ENCODE measurements at places on chromosomes 16 and 17. TPM values are rescaled to one million over a fixed set of nuclear protein-coding genes. Genes with fewer than 3 reads are reported as not detected.

- DNase-seq, result peak; percentile 57
Observed at GRCh38 chr16:85514598-85515318, 98.4 kb upstream of the GSE1 start.

DNA sequence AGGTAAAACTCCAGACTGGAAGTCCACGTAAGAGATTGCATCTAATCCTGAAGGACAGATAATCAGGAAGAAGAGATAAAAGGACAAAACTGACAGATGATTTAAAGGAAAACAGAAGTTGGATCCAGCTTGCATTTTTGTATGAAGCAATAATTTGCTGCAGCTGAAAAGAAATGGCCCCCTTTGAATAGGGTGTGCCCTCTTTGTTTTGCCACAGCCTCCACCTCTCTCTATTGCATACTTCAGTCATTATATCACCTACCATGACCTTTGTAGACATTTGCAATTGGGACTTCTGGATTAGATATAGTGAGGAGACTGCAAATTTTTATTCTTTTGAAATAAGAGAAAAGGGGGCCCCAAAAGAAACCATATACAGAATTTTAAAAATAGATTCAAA is 8.1 kb downstream of the NOG start:
- DNase-seq, result no peak

Gene ETV4
- total RNA-seq, result 0.60 TPM

Gene SEPTIN12
- total RNA-seq, result not detected

- no peak for DNase-seq
Observed at GRCh38 chr17:68656666-68657065, 55.5 kb upstream of the FAM20A start.

DNA sequence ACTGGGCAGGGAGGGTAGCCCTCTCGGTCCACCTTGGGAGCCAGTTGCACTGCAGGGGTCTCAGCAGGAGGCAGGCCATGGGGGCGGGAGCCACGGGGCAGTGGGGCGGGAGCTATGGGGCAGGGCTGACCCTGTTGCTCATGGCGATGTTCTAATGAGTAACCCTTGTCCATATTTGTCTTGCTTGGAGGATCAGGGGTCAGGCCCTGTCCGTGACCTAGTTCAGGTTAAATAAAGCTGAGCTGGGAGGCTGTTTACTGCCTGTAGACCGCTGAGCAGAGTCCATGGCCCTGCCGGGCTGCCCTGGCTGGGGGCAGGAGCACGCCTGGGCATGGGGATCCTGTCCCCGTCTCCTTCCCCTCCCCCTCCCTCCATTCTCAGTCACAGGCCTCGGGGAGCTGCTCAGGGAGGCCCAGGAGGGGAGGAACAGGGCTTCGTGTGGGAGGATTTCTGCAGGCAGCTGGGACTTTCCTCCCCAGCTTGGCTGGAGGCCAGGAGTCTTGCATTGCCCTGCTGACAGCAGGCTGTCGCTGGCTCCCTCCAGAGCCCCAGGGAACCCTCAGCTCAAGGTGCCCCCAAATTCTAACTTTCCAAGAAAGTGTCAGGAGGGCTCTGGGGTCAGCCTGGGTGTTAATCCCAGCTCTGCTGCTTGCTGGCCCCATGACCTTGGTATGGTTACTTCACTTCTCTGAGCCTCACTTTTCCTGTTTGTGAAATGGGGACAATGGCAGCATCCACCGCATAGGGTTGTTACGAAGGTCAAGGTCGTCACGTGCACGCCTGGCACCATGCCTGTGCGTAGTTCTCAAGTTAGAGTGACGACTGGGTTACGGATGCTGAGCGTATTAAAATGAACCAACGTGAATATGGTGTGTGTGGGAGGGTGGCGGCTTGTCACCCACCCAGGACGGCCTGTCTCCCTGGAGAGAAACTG is 6.1 kb upstream of the SERPINF2 start:
- DNase-seq, result peak; percentile 71

DNA sequence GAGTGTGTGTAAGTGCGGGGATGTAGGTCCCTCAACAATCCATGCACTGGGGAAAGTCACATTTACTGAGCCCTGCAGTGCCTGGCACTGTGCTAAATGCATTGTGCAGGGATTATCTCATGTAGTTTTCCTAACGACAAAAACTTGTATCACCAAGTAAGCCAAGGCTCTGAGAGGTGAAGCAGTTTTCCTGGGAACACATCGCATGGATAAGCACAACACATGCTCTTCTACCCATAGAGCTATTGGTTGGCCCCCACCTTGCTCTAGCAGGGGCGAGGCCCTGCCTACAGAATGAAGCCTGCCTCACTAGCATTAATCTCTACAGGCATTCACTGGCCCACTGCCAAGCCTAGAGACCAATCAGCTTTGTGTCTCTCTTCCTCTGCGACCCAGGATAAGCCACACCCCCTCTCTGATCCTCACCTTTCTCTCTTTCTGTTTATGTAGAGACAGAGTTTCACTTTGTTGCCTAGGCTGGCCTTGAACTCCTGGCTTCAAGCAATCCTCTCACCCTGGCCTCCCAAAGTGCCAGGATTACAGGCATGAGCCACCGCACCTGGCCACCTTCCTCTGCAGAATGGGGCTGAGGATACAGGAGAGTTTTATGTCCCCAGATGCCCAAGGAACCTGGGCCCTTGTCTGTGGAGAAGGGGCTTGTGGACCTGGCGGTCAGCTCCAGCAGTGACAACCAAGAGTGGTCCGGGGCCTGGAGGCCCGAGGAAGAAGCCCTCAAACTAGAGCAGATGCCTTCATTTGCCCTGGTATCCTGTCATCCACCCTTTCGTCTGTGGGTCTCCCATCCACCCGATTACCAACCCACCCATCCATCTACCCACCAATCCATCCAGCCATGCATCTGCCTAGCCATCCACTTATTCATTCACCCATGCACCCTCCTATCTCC is 12.8 kb downstream of the CDH16 start:
- peak; percentile 79 for DNase-seq

- DNase-seq, result no peak
Observed at GRCh38 chr17:55266051-55266957, 1.5 kb downstream of the HLF start.

Gene PRSS22
- not detected for total RNA-seq

GRCh38 chr17:63918305-63918704 is 334 bp downstream of the GH1 start:
- no peak for DNase-seq

DNA sequence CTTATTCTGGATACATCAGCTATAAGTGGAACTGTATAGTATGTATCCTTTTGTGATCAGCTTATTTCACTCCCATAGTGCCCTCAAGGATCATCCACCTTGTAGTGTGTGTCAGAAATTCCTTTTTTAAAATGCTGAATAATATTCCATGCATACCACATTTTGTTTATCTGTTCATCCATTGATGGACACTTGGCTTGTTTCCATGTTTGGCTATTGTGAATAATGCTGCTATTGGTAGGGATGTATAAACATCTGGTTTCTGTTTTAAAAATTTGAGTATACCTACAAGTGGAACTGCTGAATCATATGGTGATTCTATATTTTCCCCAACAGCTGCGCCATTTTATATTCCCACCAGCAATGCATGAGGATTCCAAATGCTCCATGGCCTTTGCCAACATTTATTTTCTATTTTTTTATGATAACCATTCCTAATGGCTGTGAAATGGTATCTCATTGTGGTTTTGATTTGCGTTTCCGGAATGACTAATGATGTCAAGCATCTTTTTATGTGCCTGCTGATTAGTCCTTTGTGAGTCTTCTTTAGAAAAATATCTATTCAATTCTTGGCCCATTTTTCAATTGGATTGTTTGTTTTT is 11.6 kb downstream of the RCVRN start:
- no peak for DNase-seq

Gene LPO
- total RNA-seq, result not detected

GRCh38 chr16:2884041-2884451 is 1.0 kb downstream of the FLYWCH2 start:
- DNase-seq, result no peak

DNA sequence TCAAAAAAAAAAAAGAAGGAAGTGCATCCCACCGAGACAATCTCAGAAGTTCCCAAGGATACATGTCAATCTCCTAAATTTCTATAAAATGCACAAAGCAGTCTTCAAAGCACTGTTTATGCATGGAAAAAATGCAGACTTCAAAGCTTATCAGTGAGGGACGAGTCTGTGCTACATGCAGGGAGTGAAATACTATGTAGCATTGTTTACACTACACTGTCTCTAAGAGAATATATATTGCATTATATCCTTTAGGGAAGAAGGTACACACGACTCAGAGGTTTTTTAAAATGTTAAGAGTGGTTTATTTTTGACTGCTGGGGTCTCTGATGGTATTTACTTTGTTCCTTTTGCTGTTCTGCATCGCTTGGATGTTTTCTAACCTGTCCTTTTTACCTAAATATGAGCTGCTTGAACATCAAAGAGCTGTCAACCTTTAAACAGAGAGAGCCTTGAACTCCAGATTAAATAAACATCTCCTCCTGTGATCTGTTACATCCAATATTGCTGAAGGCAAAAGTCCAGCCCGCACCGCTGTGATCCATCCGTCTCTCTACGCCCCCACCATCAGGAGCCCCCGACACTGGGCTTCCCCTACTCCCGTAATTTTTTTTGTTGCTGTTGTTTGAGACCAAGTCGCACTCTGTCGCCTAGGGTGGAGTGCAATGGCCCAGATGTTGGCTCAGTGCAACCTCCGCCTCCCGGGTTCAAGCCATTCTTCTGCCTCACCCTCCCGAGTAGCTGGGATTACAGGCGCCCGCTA is 1.4 kb downstream of the FBXO31 start:
- DNase-seq, result no peak

GRCh38 chr17:80671039-80671824 is 126.6 kb downstream of the RPTOR start:
- DNase-seq, result no peak

GRCh38 chr17:57356153-57356718 is 99.9 kb downstream of the MSI2 start:
- DNase-seq, result no peak

GRCh38 chr17:47192554-47192953 is 3.5 kb upstream of the CDC27 start:
- DNase-seq, result no peak

DNA sequence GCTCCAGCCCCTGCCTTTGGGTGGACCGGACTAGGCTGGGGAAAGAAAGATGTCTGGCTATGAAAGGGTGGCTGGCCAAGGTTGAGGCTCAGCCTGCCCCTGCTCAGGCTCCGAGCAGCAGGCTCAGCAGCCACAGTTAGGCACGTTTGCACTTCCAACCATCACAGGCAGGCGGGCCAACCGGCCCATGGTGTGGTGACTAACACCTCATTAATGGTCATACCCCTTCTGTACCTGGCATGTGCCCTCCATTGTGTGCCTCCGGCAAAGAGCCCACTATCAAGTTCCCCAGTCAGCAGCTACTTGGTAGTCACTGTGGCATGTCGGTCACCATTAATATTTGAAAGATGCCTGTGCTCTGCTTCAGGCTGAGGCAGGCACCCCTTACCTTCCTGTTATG is 6.7 kb downstream of the TBC1D24 start:
- no peak for DNase-seq

DNA sequence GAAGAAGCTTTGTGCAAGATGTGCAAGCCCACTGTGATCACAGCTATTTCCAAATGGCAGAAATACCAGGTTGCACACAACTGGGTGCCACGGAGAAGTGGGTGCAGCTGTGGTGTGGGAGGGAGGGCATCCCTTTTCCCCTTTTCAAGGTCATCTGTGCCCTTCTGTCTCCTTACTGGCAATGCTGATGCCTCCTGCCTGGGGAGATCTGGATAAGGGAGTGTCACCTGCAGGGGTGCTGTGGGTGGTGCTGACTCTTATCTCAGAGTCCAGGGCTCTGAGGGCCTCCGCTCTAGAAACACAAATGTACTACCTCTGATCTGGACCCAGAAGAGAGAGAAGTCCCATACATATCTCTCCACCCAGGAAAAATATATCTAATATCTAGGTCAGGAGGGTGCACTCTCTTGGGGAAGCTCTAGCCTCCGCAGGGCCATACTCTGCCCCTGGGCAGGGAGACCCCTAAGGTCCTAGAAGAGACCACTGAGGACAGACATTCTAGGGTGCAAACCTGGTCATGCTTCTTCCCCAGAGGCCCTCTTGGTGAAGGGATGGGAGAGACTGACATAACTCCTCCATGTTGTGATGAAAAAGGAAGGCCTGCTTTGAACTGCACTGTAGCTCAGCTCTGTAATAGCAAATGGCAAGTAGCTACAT is 18.5 kb downstream of the NPRL3 start:
- DNase-seq, result no peak

Gene EME1
- 0.74 TPM for total RNA-seq

- DNase-seq, result no peak
Observed at GRCh38 chr16:25177512-25177830, 39.3 kb upstream of the AQP8 start.

Gene HOXB2
- total RNA-seq, result 1.9 TPM

Gene CD68
- 25.5 TPM for total RNA-seq

Gene AANAT
- total RNA-seq, result not detected

DNA sequence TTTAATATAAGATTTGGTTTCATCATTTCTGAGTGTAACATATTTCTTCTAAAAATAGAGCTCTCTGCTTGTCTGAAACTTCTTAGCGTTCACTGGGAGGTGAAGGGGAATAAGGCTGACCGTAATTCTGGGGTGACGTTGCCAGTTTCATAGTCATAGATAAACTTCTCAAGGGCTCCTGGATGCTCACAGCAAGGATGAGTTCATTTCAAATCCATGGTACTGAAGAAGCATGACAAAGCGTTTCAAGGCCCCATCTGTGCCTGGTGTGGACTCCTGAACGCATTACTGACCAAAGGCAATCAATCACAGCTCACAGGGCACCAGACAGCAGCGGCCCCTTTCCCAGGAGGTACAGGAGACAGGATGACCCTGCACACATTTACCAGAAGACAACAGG is 12.0 kb upstream of the EVPL start:
- DNase-seq, result no peak

Gene TMC7
- total RNA-seq, result 0.69 TPM
